ENCODE measurements at places on chromosomes 2 and 18.

DNA sequence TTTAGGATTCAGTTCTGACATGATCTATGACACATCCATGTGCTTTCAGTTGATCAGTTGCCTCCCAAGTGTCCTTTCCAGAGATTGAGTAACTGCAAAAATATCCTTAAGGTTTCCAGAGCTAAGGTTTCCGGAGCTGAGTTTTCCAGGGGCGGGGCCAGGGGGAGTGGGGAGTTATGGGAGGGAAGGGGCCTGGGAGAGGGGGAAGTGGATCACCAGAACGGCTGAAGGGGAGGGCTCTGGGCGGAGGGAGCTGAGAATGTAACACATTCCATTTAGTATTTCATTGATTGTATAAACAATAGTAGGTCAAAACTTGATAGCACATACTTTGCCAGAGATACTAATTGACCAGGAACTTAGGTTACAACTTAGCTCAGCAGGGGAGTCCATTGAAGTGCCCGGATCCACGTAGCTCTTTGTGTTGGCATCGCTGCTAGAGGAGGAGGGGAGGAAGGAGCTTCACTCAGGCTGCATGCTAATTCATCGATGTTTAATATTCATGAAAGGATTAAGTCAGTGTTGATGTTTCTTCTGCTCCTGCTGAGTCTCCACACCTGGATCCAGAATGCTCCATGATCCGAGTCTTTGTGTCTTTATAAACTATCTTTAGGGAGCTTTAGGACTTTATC, 289.8 kb downstream of the ALPK2 start:
- no peak for DNase-seq

DNA sequence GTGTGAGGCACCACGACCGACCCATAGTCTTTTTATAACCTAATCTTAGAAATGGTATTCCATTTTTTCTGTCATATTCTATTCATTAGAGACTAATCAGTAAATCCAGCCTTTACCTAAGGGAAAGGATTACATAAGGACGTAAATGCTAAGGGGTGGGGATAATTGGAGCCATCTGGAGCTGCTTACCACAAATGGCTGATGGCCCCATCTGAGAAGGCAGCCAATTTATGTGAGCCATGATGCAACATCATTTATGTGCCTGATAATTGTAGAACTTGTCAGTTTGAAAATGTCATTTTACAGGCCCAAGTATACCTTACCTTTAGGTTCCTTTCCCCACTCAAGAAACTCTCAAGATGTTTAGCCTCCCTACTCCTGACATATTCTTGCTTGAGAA, 44.0 kb downstream of the ARHGEF33 start:
- no peak for DNase-seq

DNA sequence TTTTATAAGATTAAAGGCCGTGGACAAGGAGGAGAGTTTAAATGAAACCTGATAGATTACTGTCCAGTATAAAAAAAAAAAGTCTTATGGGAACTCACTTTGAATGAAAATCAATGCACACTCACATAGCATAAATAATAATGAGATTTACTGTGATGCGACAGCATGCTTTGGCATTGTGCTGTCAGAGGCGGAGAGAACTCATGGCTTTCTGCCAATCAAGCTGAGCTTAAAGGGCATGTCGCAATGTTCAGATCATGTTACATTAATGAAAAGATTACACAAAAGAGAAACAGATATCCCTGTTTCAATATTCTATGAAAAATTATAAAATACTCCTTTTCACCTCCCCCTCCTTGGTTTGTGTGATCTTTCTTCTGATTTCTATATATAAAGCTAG, 310.8 kb downstream of the ERBB4 start:
- DNase-seq = no peak

DNA sequence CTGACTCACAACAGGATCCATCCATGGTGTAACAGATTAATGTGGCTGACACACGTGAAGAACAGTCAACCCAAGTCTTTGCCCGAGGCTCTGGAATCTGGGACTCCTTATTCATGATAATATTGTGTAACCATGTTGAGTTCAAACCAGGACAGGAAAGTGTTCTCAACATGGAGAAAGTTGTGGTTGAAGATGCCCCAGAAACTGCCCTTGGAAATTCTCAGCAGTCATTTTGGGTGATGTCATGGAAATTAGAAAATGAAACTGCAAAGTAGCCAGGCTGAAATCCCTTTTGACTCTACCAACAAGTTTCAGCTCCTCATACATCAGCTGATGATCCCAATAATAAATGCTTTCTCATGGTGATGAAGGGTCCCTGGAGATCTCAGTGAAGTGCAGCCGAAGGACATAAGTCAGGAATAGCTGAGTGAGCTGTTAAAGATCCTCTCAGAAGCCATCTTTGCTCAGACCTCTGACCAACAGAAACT, 307.7 kb downstream of the TNS1 start:
- DNase-seq = no peak

- no peak for DNase-seq
Measured at GRCh38 chr2:157874348-157874747, 1.8 kb downstream of the ACVR1 start.

DNA sequence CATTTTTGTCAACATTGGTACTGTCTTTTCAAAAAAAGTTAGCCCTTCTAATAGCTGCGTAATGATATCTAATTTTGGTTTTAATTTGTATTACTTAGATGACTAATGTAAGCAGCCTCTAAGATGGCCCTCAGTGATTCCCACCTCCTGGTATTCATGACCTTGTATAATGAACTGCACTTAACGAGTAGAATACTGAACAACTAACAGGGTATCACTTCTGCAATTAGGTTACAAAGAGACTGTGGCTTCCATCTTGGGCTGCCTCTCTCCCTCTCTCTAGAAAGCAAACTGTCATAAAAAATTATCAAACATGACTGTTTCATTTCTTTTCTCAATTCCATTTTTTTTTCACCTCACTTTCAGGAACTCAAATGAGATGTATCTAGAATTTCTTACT, 120.9 kb downstream of the RNF152 start:
- DNase-seq = no peak

GRCh38 chr2:240960971-240961876, 37.2 kb upstream of the SNED1 start:
- no peak for DNase-seq

DNA sequence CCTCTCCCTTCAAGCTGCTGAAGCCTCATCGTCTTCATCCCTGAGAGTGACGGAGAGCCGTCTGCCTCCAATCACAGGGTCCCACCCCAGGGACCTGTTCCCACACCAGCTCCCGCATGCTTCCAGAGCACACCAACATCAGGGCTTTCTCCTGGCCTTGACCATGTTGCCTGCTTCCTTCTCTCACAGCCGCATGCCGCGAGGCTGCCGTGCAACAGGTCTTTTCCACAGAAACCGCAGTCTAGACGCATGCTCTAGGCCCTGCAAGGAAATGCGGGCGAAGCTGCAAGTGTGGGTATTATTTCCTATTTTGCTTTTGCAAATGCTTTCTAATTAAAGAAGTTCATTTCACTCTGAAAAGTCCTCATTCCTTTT, 277.8 kb downstream of the EIPR1 start:
- no peak for DNase-seq

DNA sequence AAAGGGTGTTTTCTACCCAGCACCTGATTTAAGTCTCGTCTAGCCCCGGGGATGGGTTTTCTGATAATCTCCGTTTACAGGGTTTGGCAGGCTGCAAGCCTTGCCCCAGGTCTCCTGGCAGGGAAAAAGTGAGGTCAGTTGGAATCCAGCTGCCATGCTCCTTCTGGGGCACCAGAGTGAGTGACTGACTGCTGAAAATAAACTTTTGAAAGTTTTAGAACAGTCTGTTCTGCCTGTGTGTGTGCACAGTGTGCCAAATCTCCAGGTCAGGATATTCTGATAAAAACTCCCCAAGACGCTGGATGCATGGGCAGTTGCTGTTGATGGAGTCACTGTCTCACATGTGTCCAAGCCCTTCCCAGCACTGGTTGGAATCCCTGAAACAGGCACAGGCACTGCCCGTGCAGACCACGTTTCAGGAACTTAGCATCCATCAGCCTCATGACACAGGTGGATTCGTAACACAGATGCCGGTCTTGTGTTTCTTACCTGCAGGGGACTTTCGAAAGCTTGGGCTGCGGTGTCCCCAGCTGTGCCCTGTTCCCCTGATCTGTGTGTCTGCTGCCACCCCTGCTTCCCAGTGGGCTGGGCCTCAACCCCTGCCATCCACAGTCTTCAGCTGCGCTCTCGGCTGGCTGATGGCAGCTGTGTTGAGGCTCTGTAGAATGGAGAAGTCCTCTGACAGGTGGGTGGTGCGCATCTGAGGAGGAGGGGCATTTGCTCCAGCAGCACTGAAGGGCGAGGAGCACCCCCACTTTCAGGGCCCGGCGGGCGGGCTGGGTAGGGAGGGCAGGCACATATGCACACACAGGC, 65.0 kb downstream of the SH3RF3 start:
- no peak for DNase-seq

DNA sequence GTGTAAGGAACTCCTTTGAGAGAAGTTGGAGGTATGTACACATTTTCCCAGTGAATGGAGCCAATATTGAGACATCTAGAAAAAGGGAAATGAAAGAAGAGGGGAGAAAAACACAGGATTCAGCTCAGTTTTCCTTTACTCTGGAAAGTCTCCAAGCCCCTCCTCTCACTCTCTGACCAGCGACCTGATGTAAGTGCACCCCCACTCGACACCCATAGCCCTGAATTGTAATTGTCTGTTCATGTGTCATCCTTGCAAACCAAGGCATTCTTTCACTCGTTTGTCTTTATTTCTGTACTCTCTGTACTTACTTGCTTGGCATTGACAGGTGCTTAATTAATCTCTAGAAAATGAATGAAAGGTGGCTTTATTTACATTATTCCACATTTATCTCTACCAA, 55.7 kb upstream of the CTAGE1 start:
- DNase-seq = no peak

DNA sequence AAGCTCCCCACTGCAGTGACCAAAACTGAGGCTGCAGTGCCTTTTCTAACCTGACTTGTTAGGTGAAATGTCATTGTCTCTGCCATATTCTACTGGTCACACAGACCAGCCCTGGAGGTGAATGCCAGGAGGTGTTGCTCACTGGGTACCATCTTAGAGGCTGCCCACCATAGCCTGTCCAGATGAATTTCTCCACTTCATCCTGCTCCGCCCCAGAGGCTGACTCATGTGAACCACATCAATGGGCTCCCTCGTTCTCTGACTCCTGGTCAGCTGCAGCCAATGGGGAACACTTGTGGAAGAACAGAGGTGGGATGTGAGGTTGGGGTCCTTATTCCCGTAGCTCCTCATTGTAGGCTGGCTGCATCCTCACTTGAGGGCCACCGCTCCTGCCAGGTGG, 3.4 kb upstream of the NARS1 start:
- DNase-seq = no peak

- DNase-seq = no peak
Measured at GRCh38 chr2:185227391-185227790, 511.2 kb upstream of the FSIP2 start.

- DNase-seq = no peak
Measured at GRCh38 chr2:187877391-187877790, 323.2 kb upstream of the TFPI start.

DNA sequence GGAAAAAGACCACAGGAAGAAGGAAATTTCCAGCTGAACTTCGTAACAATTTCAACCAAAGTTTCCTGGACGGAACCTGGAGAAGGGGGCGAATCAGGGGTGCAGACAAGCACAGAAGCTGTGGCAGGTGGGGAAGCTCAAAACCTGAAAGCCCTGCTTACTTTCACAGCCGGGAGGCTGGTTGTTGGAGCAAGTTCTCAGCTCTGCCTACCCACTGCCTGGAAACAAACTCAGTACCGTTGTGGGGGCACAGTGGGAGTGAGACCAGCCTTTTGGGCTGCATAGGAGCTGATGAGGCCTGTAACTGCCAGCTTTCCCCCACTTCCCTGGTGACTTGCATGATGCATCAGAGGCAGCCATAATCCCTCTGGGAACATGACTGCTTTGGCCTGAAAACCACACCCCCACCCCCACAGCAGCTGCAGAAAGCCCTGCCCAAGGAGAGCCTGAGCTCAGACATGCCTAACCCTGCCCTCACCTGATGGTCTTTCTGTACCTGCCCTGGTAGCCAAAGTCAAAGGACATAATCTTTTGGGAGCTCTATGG, 207.0 kb upstream of the VWC2L start:
- no peak for DNase-seq
